NCI-H510A treated with DMSO at 0.1 percent for 48 hours (cell line): ENCODE measurements at places on chromosomes 7 and 10.

GRCh38 chr10:124127563-124127962 is 34.2 kb upstream of the CHST15 start:
- DNase-seq: no peak

GRCh38 chr7:45077579-45077978 is 11.2 kb downstream of the NACAD start:
- no peak for DNase-seq

DNA sequence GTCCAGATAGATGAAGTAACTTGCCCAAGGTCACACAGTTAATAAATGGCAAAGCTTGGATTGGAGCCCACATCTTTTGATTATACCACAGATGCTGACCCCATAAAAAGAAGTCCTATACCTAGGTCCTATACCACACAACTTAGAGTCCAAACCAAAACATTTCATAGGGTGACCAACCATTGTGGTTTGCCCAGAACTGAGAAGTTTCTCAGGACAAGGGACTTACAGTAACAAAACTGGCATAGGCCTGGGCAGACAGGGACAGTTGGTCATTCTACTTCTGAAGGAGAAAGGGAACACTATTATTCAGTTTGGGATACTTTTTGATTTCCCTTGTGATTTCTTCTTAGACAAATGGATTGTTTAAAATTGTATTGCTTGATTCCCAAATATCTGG is 32.9 kb upstream of the PRLHR start:
- no peak for DNase-seq

DNA sequence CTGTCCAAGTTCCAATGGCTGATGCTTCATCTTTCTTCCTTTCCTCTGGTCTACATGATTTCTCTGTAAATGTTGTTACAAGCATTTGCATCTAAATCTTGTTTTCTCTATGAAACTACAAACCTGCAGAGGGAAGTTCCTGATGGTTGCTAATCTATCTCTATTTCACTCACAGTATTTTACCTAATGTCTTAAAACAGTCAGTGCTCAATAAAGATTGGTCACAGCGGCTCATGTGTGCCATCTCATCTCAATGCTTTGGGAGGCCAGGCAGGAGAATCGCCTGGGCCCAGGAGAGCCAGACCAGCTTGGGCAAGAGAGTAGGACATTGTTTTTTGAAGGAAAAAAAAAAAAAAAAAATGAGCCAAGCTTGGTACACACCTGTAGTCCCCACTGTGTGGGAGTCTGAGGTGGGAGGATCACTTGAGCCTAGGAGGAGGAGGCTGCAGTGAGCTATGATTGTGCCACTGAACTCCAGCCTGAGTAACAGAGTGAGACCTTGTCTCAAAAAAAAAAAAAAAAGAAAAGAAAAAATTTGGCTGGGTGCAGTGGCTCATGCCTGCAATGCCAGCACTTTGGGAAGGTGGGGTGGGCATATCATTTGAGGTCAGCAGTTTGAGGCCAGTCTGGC is 71.3 kb upstream of the ARMC3 start:
- DNase-seq: no peak

DNA sequence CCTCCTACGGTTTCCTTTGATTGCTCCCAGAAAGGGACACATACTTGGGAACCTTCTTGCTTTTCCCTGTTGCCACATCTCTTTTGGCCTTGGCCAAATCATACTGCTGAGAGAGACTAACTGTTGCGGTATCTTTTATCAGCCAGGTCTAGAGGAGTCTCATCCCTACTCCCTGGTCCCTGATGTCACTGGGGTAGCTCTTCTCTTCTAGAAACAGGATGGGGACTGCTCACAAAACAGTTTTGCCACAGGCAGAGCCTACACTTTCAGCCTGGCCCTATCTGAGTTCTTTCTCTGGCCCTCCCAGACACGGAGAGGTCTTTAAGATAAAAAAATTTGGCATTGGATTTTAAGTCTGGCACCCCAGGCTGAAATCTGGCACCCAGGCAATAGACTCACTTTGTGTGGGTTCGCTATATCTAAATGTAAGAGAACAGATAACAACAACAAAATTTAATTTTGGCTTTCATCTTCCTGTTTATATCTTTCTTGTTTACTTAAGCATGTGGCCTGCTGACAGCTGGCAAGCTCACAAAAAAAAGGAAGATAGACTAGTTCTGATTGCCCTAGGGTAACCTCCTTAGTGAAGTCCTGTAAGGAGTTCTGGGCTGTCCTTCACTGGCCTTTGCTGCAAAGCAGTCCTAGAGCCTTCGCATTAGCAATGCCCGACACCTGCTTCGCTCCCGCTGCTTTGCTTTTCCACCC is 228.3 kb upstream of the NPVF start:
- no peak for DNase-seq

DNA sequence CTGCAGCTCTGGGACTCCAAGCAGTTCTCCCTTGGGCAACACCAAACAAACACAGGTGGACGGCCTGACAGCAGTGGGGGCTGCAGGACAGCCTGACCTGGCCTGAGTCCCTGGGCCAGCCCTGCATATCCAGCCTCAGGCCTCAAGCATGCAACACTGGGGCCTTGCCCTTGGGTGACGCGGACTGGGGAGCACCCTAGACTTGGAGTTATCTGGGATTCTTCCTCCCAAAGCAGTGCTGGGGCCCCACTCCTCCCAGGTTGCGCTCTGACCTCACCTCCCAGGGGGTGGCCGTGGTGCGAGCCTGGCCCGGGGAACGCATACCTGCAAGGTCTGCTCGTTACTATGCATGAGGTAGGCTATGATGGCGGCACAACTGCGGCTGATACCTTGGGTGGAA is 6.2 kb upstream of the TMEM120A start:
- no peak for DNase-seq

DNA sequence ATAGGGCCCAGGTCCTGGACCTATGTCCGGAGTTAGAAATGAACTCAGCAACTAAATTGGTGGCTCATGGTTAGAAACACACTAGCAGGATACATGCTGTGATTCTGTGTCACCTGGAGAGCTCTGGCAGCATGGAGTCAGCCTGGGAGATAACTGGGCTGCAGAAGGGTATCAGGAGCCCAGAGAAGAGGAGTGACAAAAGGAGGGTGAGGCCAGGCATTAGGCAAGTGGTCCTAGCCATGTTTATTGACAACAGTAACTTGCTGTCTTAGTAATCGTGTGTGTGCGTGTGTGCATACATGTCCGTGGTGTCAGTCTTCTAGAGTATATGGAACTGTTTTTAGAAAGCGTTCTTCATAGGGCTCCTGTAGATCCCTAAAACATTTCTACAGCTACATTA is 157.5 kb upstream of the PHYHIPL start:
- no peak for DNase-seq

GRCh38 chr7:24825381-24825794 is 68.1 kb upstream of the GSDME start:
- no peak for DNase-seq

DNA sequence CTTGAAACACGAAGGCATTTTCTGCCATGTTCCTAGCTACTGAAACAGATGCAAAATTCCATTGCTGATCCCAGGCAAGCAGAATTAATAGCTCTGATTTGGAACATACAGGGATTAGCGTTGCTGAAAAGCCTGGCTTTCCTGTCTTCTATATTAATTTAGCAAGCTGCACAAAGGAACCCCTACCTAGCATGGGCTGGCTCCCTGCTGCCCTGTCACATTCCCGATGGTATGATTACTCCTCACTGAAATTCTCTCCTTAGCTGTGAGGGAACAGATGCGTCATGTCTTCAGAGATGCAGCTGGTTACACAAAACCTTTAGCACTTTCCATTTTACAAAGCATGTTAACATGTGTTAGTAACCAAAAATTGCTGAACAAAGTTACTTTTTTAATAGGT is 878.9 kb downstream of the TYW1 start:
- DNase-seq: no peak

DNA sequence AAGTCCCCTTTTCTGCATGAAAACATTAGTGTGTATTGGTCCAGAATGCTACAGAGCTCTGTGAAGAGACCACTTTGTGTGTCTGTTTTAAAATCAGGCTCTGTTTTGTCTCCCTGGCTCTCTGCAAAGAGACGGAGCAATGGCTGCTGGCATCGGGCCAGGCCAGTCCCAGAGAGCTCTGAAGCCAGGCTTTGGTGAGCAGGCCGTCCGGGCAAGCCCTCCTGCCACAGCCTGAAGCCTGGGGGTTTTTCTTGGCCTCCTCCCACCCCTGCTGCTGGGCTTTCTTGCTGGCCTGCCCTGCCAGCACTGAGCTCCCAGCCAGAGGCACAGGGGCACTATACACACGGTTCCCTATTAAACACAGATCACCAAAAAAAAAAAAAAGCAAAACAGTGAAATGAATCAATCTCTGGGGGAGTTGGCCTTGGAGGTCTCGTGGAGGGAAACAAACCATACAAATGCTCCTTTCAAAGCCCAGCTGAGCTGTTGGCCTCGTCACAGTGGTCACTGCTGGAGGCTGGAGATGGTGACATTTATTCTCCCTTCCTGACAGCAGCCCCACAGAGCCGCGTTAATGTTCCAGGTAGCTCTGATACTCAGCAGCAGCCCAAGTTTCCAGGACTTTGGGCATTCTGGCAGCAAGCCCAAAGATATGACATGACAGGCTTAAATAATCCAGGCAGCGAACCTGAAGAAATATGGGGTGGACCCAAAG is 237.2 kb downstream of the TCF7L2 start:
- DNase-seq: no peak

GRCh38 chr10:44293306-44293778 is 91.6 kb downstream of the CXCL12 start:
- DNase-seq: no peak

DNA sequence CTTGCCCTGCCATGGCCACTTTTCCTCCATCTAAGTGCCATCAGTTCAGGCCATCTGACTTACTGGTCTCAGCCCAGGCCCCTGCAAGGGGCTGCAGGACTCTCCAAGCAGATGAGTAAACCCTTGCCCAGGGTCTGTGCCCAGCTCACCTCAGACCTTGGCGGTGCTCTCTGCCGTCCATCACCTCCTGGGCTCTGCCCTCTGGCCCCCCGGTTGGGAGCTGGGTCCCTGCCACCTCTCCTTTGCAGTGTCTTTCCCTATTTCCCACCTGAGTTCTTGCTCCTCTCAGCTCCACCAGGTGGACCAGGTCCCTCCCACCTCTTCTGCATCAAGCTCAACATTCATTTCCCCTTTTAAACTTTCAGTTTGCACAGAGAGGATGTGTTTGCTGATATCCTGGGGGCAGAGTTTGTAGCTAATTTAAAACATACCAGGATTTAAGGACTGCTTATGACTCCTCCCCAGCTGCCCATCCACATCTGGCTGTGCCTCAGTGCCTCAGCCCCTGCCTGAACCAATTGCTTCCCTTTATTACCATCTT is 135.5 kb downstream of the SLIT1 start:
- DNase-seq: no peak

- peak; percentile 42 for DNase-seq
These were observed 25.5 kb downstream of the GTF2IRD1 start for GRCh38 chr7:74479066-74479781.
